LHCN-M2 (cell line): ENCODE measurements at places on chromosomes 13 and 19. TPM values are rescaled to one million over a fixed set of nuclear protein-coding genes. Genes with fewer than 3 reads are reported as not detected.

Gene FOXA3
- not detected in 2 replicates for total RNA-seq

DNA sequence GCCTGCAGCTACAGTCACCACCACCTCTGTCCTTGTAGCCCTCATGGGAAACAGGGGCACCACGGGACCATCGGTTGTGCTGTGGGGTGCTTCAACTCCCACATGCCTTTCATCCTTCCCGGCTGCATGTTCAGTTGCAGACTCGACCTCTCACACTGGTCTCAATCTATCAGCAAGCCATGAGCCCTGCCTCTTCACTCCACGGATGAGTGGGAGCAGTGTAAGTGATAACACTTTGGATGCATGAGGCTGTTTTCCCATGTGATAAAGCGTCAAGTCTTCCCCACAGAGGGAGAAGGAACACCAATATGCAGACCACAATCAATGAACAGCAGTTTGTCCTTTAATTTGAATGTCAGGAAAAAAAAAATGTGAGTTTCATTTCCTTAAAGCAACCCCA, 12.2 kb downstream of the SERP2 start:
- DNase-seq, result no peak

Gene LIM2
- total RNA-seq, result not detected in 2 replicates

DNA sequence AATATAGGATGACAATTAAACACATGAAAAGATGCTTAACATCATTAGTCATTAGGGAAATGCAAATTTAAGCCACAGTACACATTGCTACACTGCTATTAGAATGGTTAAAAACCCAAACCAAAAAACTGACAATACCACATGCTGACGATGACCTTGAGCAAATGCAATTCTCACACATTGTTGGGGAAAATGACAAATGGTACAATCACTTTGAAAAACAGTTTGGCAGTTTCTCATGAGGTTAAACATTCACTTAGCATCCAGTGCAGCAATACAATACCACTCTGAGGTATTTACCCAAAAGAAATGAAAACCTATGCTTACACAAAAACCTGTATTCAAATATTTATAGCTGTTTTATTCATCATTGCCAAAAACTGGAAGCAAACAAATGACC, 11.3 kb downstream of the FLT3 start:
- no peak for DNase-seq

Gene RRAS
- total RNA-seq, result 61.3 and 65.3 TPM in 2 replicates

DNA sequence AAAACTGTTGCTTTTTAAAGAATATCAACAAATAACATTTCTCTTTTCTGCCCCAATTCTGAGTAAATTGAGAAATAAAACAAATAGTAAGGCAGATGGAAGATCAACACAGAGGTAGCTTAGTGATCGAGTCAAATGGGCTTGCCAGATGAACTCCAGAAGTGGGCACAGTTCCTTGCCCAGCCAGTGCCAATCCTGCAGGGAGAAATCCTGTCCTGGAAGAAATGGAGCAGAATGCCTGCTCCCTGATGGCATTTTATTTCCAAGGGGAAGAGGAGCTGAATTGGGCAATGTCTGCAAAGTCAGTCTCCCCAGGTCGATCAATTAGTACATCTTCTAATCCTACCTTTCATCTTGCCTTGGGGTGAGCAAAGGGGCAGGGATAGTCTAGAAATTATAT, 225.3 kb downstream of the NHLRC3 start:
- DNase-seq, result no peak

DNA sequence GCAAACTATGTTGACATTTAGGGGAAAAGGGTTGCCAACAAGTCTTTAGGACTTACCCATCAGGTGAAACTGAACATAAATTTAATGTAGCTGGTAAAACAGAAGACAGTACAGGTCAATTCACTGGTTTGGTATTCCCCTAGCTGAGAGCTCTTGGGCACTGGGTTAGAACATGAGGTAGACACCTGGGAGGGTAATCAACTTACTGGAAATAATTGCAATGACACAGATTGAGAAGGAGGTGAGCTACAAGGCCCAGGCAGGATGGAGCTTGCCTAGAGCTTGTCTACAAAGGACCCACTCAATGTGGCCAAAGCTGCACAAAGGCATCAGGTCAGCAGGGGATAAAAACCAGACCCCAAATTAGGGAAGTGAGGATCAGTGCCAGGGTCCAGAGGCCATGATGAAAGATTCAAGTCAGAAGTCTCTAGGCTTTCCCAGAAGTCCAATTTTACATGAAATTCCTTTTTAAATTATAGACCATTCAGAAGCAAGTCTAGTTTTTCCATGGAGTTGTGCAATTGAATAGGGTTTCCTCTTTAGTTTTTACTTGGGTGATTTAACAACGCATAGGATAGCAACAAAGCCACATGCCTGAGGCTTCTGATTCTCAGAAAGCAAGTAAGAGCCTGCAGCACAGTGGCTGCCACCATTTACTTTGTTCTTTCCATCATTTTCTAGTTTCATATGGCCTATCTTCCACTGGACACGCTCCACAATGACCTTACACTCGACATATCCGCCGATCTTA, 194.0 kb downstream of the NDFIP2 start:
- no peak for DNase-seq

- DNase-seq, result no peak
Observed at GRCh38 chr19:29893606-29894284, 48.3 kb upstream of the URI1 start.

- DNase-seq, result no peak
Observed at GRCh38 chr19:9936326-9937000, at the start of gene OLFM2. TSS of gene OLFM2 (minus strand) at chr19:9936515. CDS start at chr19:9936366, 149 bp downstream.

- no peak for DNase-seq
Observed at GRCh38 chr19:1774989-1775772, 21.9 kb downstream of the ONECUT3 start.

Gene NCAN
- total RNA-seq, result under 0.01 TPM in 1 of 2 replicates, not detected in the other

DNA sequence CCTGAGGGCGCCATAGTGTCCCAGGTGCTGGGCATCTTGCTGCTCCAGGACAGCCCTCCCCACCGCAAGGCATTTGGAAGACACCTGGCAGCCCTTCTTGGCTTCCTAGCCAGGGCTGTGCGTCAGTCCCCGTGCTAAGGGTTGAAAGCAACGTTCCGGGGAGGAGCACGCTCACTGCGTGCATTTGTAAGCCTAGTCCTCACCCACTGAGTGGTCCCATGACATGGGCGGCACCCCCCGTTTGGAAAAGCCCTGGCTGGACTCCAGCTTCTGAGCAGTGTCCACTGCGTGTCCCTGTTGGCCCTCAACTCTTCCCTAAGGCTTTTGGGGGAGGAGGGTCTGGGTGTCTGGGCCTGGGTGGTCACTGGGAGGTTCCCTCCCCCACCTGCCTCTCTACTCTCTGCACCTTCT, 76.3 kb upstream of the GPR183 start:
- no peak for DNase-seq

DNA sequence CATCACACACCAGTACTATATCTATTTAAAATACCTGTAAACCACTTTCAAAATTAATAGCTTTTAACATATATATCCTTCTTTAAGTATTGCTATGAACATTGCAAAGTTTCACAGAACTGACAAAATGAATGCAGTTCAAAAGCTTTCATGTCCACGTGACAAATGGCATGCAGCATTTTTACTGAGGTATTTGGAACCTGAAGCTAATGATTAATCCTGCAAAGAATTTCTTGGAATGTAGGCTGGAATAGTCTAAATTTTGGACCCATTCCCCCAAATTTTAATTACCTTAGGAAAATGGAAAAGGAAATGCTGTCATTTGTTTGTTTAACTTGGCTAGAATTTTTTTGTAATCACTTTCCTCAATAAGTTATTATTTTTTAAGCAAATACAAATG, 423.8 kb upstream of the GPC6 start:
- DNase-seq, result no peak

Gene SIGLEC10
- not detected in 2 replicates for total RNA-seq

Gene ZNF66
- 3.5 and 6.1 TPM in 2 replicates for total RNA-seq

GRCh38 chr13:81012031-81012430, 671.1 kb upstream of the SPRY2 start:
- no peak for DNase-seq

Gene ACP7
- 0.13 and 0.29 TPM in 2 replicates for total RNA-seq

DNA sequence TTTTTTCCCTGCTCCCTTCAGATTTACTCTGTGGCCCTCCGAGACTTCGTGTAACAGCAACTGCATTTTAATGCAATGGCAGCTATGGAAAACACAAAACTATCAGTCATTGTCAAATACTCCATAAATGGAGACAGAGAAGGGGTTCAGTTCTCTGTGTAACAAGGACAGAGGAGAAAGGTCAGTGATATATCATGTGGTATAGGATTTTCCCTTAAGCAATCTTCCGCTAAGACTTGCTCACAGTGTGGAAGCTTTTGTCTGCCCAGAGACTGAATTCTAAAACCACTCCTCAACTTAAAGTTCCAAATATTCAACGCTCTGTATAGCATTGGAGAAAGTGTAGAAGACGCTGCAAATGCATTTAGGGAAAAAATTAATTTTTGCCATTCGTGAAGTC, 111.3 kb upstream of the EDNRB start:
- DNase-seq, result no peak

- DNase-seq, result no peak
Observed at GRCh38 chr13:28864544-28864943, 44.4 kb downstream of the MTUS2 start.

DNA sequence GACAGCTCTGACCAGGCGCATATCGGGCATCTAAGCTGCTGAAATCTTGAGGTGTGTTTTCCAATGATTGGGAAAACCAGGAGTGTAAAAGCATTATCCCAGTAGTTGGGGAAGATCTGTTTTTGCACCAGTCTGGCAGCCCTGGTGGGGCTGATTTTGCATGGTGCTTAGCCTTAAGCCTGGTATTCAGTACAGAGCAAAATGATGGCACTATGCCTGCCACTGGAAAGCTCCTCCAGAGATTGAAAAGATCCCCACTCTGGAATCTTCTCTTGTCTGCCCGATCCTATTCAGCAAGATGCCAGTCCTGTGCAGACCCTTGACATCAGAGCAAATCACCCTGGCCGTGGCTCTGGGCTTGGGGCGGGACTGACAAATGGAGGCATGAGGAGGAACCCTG, 44.7 kb upstream of the SIAH3 start:
- DNase-seq, result no peak

GRCh38 chr19:49954933-49955332, 6.0 kb downstream of the SIGLEC11 start:
- peak; percentile 60 for DNase-seq

Gene PTH2
- not detected in 2 replicates for total RNA-seq

DNA sequence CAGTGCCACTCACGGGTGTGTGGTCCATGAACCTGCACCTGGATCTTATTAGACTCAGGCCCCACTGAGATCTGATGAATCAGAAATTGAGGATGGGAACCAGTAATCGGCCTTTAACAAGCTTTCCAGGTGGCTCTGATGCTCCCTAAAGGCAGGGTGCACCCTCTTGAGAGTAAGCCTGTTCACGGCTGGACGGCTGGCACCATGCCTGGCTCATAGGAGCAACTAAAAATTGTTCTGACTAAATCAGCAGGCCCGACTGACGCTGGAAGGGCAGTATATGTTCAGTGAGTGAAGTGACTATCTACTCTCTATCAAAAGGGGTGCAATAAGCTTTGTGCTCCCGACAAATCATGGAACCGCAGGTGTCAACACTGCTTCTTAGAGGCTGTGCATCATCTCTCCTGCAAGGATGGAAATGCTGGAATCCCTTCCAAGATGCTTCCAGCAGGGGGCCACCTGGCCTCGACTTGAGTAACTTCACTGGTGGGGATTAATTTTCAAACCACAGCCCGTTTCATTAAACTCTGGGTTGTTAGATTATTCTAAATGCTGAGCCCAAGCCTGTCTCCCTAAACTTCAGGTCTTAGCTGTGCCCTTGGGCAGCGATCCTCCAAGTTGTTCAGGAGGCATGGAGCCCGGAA, 28.4 kb downstream of the TMTC4 start:
- peak; percentile 12 for DNase-seq

Gene LILRB2
- not detected in 2 replicates for total RNA-seq

Gene NCR1
- not detected in 2 replicates for total RNA-seq

DNA sequence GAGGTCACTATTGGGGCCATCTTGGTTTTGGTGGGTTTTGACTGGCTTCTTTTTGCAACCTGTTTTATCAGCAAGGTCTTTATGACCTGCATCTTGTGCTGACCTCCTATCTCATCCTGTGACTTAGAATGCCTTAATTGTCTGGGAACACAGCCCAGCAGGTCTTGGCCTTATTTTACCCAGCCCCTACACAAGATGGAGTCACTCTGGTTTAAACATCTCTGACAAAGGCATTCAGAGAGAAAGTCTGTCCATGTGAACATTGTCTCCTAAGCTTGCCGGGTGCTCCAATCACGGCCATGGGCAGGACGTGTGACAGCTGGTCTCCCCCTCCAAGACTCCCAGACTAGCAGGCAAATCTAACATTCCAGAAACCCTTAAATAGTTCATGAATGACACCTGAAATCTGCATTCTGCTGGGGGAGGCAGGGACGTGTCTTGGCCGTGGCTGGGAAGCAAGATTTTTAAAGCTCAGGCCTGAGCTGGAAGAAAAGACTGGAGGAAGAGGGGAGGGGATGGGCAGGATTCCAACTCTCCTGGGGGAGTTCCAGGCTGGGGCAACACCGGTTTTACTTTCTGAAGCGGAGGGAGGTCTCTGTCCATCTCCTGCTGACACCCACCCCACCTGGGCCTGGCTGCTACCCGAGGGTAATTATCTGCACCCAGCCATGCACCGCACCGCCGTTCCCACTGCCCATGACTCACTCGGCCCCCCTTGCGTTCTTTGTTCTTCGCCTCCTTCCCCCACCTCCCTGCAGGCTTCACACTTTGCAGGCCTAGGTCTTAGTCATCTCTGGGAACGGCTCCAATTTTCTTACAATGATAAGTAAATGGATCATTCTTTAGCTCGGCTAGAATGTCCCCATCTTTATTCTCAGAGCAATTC, 11.6 kb upstream of the OR1M1 start:
- DNase-seq, result peak; percentile 90

DNA sequence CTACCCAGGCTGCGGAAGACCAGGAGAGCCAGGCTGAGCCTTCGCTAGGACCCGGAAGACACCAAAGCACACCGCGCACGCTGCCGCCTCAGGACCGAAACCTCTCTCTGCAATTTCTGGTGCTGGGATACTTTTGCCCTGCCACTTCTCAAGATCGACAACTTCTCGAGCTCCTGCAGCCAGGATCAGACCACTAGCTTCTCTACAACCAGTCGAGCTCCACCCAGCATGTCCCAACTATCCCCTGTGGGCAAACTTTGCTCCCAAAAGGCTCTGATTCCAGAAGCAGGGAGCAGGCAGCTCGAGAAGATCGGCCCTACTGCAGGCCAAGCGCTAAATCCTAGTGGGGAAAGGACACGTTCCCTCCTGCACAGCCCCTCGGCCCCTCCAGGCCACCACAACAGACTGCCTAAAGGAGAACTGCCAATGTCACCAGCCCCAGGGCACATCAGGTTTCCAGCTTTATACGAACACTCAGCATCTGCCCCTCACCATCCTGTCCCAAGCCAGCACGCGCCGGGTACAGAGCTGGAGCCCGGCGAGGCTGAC, 979 bp downstream of the AKAP8 start:
- DNase-seq, result peak; percentile 58

GRCh38 chr19:34655651-34656050, 21.3 kb downstream of the SCGB2B2 start:
- DNase-seq, result no peak

Gene TNPO2
- 41.0 and 56.0 TPM in 2 replicates for total RNA-seq
